Mucosa of descending colon (tissue), 3 donors: ENCODE measurements at places on chromosomes 7 and 10.

DNA sequence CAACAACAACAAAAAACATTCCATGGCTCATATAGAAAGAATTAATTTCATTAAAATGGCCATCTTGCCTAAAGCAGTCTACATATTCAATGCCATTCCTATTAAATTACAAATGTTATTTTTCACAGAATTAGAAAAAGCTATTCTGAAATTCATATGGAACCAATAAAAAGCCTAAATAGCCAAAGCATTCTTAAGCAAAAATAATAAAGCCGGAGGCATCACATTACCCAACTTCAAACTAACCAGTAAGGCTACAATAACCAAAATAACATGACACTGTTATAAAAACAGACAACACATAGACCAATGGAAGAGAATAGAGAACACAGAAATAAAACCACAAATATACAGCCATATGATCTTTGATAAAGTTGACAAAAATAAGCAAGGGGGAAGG lies 330.4 kb downstream of the KIF20B start:
- no peak for DNase-seq

DNA sequence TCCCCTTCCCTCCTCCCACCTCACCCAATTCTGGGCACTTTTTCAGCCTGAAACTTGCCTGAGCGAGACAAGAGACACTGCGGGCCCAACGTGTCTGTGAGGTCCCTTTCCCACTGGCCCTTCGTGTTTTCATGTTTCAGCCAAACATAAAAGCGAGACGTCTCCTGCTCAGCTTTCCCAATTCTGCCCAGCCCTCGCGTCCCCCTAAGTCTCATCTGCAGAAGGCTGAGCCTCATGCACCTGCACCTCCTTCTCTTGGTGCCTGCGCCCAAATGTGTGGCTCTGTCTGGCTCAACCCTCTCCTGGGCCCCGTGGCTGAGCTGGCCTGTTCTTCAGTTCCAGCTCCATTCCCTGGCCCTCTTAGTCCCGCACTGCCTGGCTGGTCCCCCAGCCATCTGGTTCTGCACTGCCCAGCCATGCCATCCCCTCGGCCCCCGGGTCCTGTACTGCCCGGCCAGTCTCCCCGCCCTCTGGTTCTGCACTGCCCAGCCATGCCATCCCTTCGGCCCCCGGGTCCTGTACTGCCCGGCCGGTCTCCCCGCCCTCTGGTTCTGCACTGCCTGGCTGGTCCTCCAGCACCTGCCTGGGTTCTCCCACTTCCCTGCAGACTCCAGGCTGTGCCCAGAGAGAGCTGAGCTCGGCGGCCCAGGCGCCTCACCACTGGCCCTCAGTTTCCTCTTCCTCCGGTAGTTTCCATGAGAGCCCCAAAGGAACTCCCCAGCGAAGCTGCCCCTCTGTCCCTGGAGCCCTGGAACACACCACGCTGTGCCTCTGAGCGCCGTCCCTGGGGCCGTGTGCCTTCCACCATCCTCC lies 224.1 kb downstream of the DNAJB6 start:
- no peak for DNase-seq

DNA sequence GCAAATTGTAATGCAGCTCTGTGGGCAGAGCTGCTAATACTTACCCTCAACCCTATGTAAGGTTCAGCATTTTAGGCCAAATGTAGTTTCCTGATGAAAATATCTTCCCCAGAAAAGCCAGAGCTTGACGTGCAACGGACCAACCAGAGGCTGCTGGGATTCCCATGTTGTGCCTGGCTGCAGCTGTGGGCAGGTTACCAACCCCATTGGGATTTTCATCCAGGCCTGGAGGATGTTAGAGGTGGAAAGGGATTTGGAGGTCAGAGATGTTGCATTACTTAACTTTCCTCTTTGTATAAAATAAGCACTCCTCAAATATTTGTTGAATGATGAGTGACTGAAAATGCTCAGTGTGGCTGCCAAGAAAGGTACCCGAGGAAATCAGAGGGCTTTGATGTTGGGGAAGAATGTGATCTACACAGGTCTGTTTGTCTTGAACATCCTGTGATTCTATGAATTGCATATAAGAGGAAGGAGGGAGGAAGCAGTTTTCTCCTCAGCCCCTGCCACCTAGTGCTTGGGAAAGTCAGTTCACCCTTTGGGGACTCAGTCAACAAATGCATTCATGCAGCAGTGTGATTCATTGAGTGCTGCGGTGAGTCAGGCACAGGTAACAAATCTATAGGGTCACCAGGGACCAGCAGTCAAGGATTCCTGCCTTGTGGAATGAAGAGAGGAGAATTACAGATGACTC lies 487.2 kb downstream of the RPS24 start:
- DNase-seq: no peak

DNA sequence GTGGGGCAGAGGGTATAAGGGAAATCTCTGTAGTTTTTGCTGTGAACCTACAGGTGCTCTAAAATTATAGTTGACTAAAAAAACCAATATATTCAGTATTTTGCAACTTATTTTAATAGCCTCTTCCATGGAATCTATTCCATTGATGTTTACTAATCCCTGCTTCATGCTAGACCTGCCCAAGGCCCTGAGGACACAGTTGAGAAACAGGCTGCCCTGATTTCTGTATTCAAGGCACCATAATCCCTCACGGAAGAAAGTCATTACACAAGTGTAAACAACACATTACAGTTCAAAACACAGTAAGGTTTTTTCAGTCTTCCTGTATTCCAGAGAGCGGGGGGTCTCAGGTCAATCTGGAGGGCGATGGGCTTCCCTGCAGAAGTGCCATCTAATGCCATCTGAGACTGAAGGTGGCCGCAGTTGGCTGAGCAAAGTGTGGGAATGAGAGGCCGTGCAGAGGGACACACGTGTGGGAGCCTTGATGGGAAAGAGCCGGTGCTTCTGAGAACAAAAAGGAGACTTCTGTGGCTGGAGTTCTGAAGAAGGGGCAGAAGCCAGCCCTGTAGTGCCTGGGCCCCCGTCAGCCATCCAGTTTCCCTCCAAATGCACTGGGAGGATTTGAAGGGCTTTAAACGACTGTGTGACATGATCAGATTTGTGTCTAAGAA lies 146.9 kb downstream of the PTPN20 start:
- DNase-seq: no peak

DNA sequence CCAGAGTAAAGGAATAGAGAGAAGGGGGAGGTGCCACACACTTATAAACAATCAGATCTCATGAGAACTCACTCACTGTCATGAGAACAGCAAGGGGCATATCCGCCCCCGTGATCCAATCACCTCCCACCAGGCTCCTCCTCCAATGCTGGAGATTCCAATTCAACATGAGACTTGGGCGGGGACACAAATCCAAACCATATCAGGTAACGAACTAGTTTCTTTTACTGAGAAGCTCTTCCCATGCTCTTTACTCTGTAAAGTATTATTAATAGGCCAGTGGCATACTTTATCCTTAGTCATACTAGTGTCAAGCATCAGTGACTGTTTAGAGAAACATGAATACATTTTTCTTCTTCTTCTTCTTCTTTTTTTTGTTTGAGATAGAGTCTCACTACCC lies 39.4 kb upstream of the ZNF488 start:
- no peak for DNase-seq

DNA sequence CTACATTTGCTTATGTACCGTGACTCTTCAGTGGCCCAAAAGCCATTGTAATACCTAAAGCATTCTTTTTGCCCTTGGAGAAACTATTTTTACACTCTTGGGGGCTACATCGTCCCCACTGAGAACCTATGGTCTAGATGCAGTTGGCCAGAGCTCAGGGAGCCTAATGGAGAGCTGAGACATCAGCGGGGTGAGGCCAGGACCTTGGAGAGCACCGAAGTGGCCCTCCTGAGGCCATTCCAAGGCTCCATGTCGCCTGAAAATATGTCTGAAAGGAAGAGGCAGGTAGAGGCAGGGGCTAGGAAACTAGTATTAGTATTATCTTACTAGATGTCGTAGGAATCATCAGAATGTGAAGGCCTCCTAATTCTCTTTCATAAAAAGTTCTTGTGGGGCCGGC lies 4.9 kb downstream of the PKD2L1 start:
- DNase-seq: no peak

- DNase-seq: no peak
These were observed 189.1 kb downstream of the LRRTM3 start for GRCh38 chr10:67114945-67115344.

GRCh38 chr10:14617852-14618251 lies 156.8 kb downstream of the FAM107B start:
- no peak for DNase-seq

DNA sequence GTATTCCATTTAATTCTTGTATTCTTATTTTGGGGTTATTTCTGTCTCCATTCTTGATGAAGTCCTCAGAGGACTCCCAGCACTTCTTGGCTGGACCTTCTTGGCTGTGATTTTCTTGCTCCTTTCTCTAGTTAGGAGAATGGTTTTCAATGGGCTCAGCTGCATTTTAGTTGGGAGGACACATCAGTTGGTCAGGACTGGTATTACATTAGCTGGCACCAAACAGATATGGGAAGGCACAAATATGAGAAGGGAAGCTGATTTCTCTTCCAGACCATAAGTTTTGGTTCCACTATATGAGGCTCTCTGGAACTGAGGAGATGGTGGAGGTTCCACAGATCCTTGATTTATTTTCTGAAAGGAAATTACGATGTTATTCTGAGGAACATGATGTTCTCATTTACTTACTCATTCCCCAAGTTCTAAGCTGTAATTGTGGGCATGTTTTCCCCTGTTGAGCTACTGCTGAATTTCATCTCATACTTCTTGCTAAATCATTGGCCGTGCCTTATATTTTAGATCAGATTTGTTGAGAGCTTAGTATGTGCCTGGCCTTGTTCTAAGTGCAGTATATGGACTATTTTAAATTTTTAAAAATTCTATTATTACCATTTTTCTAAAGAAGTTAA lies 261.0 kb downstream of the THSD7A start:
- DNase-seq: no peak

- DNase-seq: peak; percentile 68
These were observed 212.6 kb downstream of the WDR11 start for GRCh38 chr10:121063744-121064143.

DNA sequence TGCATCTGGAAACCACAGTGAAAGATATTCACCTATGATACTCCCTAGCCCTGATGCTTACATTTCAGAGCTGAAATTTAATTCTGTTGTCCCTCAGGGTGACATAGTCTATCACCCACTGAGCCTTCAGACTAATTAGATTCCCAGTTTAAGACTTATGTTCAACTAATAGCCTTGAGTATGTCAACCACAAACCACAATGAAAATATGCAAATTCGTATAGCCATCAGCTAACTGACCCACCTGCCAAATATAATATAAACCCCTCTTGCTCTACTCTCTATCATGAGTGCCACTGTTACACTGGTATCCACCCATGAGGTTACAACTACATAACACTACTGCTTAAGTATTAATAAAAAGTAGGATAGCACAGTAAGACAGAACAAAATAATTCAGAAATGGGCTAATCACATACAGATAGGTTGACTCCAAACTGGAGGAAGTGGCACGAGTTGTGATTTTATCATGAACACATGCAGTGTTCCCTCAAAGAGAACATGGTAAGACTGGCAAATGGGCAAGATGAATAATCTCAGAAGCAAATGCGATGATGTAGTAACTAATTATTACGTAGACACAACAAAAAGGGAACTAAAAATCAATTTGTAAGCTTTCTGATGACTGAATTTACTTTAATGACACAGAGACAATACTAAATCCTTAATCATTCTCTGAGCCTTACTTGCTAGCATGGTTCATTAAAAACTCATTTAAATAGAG lies 290.6 kb downstream of the PARD3 start:
- no peak for DNase-seq

- no peak for DNase-seq
These were observed 24.9 kb downstream of the SFR1 start for GRCh38 chr10:104146882-104147281.
